ENCODE measurements at places on chromosomes 2 and 18.

DNA sequence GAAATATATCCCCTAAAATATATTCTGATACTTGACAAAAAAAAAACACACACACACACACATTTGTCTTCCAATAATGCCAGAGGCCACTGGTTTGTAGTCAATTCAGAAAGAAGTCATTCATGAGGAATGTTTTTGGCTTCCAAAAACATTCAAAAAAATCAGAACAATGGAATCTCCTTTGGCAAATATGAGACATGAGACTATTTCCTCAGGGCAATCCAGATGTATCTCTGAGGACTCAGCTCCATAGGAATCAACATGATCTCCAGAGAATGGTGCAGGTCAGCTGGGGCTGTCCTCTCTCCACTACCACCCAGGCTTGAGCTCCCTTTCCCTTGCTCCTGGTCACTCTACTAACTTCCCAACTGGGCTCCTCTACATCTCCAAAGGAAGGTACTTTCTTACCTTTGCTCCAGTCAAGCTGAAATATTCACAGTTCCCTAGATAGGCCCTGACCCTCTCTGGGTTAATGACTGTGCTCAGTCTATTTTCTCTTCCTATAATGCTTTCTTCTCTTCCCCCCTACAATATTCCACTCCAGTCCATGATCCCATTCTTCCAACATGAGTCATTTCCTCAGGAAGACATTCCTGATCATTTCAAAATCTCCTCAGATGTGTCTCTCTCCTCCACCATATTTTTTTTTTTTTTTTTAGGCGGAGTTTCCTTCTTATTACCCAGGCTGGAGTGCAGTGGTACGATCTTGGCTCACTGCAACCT lies 145.3 kb downstream of the C1D start:
- DNase-seq, result no peak

DNA sequence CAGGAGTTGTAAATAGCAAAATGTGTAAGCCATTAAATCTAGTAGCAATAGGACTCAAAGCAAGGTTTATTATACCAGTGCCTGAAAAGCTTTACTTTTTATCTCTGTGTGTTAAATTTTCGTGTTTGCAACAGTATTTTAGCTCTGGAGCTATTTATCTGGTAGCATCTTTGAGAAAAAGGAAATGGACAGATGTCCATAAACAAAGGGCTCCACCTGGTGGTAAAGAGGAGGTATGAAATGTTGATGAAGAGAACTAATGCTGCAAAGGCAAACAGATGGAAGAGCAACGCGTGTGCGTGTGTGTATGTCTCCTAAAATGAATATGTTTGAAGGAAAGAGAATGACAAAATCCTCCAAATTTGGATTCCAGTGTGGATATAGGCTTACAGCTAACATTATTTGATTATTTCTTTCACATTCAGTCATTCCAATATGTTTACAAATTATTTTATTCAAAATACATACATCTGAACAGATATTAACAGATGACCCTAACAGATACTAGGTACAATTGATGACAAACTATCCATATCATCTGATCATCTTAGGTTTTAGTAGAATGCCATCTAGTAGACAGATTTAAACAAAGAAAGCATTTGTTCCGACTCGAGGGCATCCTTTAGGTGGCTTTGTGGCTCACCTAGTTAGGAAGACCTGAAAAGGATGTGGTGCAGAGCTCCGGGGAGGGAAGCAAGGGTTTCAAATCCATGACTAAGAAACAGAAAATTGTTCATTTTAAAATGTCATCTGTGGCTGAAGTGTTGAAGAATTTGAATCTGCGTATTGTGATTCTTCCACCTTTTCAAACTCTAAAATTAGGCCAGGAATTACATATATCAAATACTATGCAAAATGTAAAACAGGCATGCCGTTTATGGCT lies 383.3 kb downstream of the MTX2 start:
- DNase-seq, result no peak

GRCh38 chr2:121688820-121689219 lies 39.6 kb upstream of the CLASP1 start:
- no peak for DNase-seq

- no peak for DNase-seq
Measured at GRCh38 chr18:21270453-21270852, 28.4 kb downstream of the GREB1L start.

DNA sequence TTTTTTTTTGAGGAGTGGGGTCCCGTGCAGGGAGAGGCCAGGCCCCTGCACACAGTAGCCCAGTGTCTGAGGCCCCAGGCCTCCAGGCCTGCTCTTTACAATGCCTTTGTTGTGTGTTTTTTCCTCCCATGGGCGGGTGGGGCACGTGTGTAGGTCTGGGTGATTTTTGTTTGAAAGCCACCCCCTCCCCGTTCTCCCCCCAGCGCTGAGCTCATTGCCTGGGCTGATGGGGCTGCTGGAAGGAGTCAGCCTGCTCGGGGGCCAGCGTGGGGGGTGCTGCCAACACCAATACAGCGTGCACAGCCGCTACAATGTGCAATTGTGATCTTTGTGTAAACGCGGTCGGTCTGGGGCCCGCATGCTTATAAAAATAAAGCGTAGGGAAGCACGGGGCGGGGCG lies 142.7 kb downstream of the DYSF start:
- DNase-seq, result no peak

DNA sequence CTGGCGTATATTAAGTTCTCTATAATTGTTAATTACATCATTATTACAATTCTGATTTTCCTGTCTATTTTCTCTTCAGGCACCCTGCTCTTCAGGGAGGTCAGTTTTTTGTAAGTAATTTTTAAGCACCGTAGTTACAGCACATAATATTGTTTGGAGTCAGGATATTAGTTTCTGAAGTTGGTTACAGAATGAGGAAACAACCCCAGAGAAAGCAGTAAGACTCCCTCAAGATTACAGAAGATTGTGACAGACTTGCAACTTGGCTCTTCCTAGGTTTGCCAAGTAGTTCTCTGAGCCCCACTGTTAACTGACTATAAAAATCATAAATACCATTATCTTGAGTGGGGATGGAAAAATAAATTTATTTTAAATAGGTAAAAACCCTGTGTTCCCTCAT lies 921 bp downstream of the RPE start:
- no peak for DNase-seq

DNA sequence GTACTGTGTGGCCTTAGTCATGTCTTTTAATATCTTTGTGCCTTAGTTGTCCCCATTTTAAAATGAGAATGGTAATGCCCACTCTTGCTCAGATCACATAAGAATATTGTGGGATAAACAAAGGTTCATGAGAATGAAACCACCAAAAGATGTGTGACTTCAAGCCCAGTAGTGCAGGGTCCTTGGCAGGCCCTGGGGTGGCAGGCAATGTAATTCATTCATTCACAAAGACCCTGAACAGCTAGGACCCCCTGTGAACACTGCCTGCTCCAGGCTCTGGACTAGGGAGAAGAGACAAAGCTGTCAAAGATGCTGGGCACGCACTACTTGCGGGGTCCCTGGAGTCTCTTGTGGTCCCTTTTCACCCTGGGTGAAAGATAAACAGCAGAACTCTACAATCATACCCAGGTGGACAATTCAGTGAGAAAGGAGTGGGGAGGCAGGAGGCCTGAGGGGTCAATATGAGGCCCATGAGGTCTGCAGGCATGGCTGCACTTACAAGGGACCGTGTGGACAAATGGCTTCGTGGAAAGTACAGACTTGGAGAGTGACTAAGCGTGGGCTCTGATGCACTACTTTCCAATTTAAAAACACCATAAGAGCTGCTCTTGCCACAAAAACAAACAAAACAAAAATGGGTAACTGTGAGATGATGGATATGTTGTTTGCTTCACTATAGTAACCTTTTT lies 136.1 kb downstream of the SMAD7 start:
- peak; percentile 26 for DNase-seq

DNA sequence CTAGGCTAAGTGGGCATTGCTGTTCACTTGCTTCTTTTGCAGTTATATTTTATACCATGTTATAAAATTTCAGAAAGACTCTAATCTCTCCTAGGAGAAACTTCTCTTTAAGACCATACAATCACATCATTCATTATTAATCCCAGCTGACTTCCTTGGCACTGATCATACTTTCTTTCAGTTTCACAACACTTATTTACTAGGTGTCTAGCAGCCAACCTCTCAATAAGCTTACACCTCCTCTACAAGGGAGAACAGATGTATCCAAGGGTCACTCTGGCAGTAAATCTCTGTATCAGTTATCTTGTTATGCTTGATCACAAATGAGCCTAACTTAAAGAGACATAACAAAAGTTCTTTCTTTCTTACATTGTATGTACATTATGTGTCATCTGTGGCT lies 69.8 kb upstream of the EPB41L5 start:
- DNase-seq, result no peak

DNA sequence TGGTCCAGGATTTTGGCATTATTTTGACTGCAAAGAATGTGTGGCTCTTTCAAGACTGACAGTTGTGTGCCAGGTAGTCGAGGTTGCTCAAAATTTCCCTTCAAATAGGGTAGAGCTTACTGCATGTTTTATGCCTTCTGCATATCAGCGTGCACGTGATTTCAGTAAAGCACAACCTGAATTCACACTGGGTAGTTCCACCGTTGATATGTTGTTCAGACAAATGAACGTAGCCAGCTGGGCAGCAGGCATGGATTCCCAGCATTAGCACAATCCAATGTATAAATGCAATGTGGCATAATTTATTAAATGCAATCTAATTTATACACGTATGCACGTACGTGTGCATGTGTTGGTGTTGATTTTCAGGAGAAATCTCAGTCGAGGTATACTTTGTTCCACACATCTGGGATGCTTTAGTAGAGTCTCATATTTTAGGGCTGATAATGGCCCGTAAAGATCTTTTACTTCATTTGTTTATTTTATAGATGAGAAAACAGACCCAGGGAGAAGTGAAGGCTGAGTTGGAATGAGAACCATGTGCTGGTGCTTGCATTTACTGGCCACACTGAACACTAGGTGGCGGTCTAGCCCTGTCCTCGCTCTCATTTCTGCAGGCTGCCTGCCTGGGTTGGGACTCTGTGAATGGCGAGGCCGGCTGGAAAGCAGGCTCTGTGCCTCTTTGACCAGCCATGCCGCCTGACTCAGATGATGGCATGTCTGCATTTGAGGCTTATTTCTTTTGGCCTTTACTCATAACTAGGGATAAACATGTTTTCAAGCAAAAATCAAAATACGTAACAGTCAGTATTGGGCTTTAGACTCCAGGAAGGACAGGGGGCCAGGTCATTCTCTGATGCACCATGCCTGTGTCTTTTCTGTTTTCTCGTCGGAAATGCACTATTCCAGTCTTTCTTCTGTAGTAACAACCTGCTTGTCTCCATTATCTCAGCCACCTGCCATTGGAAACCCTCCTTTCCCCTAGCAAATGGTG lies 120.4 kb downstream of the RNF144A start:
- peak; percentile 22 for DNase-seq

- no peak for DNase-seq
Measured at GRCh38 chr2:190355968-190356644, 12.7 kb downstream of the INPP1 start.

GRCh38 chr2:68565273-68565672 lies 78.1 kb upstream of the PROKR1 start:
- DNase-seq, result no peak

GRCh38 chr2:50878251-50878650 lies 153.7 kb downstream of the NRXN1 start:
- DNase-seq, result no peak

DNA sequence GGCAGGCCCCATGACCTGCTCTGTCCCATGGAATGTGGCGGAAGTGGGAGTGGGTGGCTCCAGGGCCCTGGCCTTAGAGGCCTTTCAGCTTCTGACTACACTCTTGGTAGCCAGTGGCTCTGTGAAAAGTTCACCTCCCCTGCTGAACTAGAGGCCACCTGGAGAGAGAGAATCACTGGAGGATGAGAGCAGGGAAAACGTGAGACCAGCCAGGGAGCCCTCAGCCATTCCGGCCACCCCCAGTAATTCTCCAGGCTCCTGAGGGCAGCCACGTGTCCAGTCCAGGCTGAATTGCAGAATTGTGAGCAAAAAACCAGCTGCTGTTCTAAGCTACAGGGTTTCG lies 10.5 kb downstream of the COLEC12 start:
- no peak for DNase-seq

DNA sequence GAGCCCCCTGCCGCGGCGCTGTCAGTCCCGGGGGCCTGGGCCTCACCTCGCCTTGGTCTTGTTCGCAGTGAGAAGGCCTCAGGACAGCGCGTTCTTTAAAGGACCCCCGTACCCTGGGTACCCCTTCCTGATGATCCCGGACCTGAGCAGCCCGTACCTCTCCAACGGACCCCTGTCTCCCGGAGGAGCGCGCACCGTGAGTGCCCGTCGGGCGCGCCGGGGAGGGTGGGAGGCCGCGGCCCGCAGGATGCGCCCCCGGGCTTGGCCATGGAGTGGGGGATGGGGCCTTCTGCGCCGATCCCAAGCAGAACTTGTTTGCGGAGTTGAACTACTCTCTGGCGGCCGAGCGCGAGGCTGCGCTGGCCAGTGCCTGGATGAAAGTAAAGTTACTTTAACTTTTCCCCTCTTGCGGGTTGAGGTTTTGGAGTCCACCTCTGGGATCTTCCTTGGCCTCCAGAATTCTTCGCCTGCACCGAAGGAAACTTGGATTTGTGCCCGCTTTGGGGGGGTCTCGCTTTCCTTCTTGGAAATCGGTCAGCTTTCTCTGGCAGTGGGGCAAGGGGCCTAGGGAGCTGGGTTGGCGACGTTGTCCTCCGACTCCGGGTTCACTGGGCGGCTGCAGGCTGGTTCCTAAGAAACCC lies 1.2 kb downstream of the TCF7L1 start:
- no peak for DNase-seq

DNA sequence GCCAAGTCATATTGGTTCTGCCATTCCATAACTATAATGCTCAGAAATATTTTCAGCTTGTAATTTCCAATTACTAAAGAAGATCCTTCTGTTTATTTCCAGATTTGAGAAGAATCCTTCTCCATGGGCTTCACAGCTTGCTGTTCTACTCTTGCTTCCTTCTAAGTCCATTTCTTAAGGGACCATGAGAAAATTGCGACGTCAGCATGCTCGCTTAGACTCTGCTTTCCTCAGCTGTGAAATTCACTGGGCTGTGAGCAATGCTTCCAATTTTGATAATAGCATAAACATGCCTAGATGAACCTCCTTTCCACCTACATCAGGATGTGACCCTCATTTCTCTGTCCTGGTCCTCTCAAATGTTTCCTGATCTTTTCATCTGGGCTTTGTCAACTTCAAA lies 145.3 kb upstream of the CDH20 start:
- DNase-seq, result no peak
